IMR-90 (cell line): ENCODE measurements at places on chromosomes 4 and X. TPM values are rescaled to one million over a fixed set of nuclear protein-coding genes. Genes with fewer than 3 reads are reported as not detected.

DNA sequence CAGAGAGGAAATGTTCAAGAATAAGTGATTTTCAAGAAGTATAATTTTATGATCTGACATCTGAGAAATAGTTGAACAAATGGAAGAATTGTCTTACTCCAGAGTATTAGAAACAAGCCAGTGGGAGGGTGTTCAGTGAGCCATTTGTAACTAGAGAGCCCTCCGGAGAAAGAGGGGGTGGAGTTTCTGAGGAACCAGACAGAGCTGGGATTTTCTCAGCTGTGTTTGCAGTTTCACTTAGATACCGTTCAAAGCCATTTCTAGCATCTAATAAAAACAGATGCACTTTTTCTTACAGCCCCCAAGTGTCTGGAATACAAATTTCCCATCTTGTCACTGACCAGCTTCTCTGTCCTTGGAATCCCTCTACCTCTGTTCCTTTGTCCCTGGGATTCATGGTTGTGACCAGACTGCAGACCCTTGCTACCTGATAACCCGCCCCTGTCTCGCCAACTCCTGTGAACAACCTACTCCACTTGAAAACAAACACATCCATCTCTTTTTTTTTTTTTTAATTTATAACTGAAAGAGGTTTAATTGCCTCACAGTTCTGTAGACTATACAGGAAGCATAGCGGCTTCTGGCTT, 132.8 kb upstream of the KLF3 start:
- peak; percentile 3 for DNase-seq

DNA sequence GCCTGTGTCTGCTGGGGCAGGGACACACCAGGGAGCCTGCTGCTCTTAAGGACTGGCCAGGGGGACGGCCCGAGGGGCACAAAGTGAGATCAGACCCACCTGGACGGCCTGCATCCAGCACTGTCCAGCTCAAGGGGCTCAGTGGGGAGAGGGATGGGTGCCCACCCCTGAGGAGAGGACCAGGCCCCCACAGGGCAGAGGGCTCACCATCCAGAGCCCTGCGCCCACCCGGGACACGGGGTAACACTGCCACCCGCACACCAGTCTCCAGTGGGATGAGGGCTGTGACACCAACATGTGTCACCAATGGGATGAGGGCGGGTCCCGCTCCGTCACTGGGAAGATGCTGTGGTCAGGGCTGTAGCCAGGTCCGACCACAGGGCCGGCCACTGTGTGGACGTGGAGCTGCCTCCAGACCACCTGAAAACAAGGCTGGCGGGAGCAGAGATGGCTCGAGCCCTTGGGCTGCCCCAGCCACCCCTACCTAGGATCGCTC, 13.2 kb downstream of the DGKQ start:
- no peak for DNase-seq

GRCh38 chr4:995311-996026, 2.3 kb upstream of the SLC26A1 start:
- no peak for DNase-seq

STS gene
- total RNA-seq = 3.4 and 3.6 TPM in 2 replicates

S100P gene
- not detected in 2 replicates for total RNA-seq
